ENCODE measurements at places on chromosomes 1 and 21.

DNA sequence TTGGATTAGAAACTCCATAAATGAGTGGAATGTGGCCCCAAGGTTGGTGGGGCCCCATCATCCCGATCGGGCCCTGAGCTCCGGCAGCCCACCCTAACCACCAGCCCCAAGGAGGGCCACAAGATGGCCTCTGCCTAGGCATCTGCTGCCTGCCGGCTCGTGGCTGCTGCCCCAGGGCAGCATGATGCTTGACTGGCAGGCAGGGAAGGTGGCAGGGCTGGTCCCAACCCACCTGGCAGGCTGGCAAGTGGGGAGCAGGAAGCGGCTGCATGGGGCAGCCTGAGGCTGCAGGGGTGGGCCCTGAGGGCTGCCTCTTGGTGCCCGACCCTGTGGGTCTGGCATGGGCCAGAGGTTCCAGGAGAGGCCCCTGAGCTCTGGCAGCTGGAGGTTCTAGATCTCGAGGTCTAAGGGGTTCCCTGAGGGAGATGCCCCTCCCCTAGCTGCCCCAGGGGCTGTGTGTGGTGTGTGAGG, 760 bp upstream of the GJC2 start:
- no peak for DNase-seq

DNA sequence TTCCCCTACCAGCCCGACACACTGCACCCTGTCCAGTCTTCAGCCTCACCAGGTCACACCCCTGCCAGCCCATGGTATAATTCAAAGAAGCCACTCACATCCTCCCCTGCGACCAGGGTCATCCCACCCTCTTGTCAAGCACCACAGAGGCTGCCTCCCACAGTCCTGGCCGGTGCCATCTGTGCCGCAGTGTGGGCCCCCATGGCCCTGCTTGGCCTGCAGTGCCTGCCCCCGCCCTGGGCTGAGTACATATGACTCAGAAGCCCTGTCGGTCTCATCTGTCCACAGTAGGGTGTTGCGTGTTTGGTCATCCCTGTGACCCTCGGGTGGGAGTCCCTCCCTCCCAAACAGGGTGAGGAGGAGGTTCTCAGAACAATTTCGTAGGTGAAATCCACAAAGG, 190.8 kb upstream of the AJAP1 start:
- DNase-seq: no peak

- no peak for DNase-seq
Measured at GRCh38 chr1:5810553-5811270, 181.5 kb downstream of the NPHP4 start.

- no peak for DNase-seq
Measured at GRCh38 chr1:36863500-36863899, 170.8 kb downstream of the GRIK3 start.

Measured in activated CD4-positive, alpha-beta T cell treated with anti-CD3 and anti-CD28 coated beads, Interleukin-2, amount 10 ng/mL, durations not matched to agents 7 days and 5 days (primary cell).